NCI-H226 (cell line): ENCODE measurements at places on chromosomes 4 and X.

GRCh38 chr4:2288051-2288541 lies 26.2 kb upstream of the MXD4 start:
- no peak for DNase-seq

GRCh38 chrX:150262456-150262855 lies 100.7 kb upstream of the MAMLD1 start:
- DNase-seq = no peak

DNA sequence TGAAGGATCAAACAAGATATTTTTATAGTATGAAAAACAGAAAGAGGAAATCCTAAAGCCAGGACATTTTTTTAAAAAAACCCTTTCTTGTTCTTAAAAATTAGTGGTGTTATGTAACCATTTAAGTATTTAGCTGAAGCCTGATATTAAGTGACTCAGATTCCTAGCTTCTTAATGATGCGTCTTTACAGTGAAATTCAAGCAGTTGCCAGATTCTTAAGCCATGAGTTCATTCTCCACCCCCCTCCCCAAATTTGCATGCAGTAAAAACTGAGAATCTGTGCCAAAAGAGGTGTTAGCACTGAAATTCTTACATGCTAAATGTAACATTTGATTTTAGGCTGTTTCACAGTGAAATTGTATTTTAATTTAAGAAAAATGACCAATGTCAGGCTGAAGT lies 180.8 kb downstream of the RAPGEF2 start:
- DNase-seq = peak; percentile 83

DNA sequence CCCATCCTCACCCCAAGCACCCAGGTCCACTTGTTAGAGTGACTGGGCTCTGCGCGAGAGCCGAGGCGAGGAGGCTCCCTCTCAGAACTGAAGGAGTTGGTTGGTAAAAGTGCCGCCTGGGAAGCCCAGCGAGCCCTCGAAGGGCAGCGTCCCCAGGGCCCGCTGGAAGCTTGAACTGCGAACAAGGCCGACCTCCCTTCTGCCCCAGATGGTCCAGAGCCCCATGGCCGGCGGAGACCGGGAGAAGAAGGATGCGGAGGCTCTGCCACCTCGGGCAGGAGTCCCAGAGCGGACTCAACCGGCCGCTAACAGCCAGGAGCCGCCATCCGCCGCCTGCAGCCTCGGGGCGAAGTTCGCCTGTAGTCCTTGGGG lies 116.3 kb upstream of the TEX13C start:
- no peak for DNase-seq

DNA sequence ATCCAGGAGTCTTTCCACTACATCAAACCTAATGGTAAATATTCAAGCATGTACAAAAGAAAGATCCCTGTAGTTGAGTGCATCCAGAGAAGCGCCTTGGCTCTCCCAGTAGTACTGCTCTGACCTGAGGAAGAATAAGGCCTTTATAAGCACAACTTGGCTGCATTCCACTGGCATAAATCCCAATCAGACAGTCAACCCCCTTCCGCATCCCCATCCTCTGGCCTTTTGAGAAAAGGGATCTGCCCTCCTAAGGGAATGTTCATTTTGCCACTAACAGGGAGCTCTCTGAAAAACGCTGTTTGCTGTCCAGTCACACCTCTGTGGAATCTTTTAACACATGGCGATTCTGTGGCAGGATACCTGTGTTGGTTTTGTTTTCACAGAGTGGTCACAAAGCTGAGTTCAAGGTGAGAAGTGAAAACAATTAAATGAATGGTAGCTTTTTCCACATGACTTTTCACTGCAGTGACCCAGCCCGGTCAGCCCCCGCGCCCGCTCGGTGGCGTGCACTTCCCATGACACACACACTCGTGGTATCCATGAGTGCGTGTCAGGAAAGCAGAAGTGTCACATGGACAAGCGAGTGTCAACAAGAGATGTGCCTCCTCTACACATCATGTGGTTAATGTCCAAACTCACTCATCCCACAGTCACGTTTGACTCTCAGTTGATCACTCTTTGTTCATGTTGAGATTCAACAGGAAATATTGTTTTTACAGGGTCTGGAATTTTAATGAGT lies 112.2 kb upstream of the ENPP6 start:
- DNase-seq = no peak

DNA sequence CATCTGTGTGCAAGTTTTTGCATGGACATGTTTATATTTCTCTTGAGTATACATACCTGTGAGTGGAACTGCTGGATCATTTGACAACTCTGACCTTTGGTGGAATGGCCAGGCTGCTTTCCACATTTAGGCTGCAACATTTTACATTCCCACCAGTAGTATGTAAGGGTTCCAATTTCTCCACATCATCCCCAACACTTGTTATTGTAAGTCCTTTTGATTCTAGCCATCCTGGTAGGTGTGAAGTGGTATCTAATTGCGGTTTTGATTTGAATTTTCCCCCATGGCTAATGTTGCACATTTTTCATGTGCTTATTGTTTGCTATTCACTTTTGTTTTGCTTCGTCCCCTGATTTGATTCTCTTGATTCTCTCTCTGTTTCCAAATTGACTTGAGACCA lies 16.4 kb downstream of the DLG3 start:
- DNase-seq = no peak

GRCh38 chr4:101596781-101597552 lies 193.6 kb upstream of the BANK1 start:
- DNase-seq = no peak

GRCh38 chrX:102712216-102712966 lies at the start of gene GPRASP2:
GPRASP2 (plus strand) TSS chrX:102712448; CDS start chrX:102714870, 2,422 bp downstream.
- DNase-seq = peak; percentile 22

DNA sequence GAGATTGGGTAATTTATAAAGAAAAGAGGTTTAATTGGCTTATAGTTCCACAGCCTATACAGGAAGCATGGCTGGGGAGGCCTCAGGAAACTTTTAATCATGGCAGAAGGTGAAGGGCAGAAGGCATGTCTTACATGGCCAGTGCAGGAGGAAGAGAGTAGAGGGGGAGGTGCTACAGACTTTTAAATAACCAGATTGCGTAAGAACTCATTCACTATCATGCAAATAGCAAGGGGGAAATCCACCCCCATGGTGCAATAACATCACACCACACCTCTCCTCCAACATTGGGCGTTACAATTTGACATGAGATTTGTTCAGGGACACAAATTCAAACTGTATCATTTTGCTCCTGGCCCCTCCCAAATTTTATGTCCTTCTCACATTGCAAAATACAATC lies 353.8 kb upstream of the PABPC5 start:
- no peak for DNase-seq

GRCh38 chr4:59135248-59135985 lies 2025.2 kb upstream of the IGFBP7 start:
- no peak for DNase-seq

DNA sequence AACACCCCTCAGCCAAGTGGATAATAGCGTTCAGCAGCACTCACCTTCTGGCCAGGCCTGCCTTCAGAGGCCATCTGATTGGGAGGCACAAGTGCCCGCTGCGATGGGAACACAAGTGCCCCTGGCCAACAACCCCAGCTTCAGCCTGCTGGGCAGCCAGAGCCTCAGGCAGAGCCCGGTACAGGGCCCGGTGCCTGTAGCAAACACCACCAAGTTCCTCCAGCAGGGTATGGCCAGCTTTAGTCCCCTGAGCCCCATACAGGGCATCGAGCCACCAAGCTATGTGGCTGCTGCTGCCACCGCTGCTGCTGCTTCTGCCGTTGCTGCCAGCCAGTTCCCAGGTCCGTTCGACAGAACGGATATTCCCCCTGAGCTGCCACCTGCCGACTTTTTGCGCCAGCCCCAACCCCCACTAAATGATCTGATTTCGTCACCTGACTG lies 55.9 kb upstream of the MTM1 start:
- DNase-seq = no peak

GRCh38 chrX:45050558-45050957 lies 150.1 kb downstream of the DIPK2B start:
- DNase-seq = no peak

GRCh38 chr4:150447356-150447755 lies 134.6 kb upstream of the MAB21L2 start:
- DNase-seq = no peak

- DNase-seq = no peak
Measured at GRCh38 chr4:158055668-158056067, 117.2 kb downstream of the GASK1B start.

DNA sequence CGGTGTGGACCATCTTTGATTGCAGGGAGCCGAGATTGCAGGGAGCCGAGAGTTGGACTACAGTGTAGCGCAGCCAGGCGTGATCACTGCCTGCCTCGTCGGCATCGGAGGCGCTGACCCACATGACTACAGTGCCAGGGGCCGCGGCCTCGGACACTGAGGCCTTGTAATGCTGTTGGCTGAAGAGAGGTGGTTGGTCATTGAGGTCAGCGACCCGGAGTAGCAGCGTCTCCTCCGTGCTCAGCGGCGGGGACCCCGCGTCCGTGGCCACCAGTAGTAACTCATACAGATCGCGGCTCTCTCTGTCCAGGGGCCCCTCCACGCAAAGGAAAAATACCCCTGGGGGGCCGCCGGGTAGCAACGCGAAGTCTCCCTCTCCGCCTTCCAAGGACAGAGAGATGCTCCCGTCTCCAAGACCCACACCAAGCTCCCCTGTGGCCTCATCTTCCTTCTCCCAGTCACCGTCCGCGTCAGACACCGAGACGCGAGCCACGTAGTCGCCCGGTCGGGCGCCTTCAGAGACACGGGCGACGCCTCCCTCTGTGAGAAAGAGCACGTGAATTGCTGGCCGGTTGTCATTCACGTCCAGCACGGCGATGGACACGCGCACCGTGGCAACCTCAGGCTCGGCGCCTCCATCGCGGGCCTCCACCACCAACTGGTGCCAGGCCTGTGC lies 1.9 kb downstream of the DCHS2 start:
- DNase-seq = no peak

GRCh38 chr4:52939739-52940138 lies 77.6 kb downstream of the RASL11B start:
- no peak for DNase-seq

GRCh38 chr4:140867356-140867755 lies 111.2 kb upstream of the TBC1D9 start:
- DNase-seq = no peak

GRCh38 chr4:19346636-19347035 lies 905.1 kb upstream of the SLIT2 start:
- no peak for DNase-seq
